ENCODE measurements at places on chromosomes 2 and 18.

GRCh38 chr2:27627963-27628766 lies 647 bp downstream of the CCDC121 start:
- DNase-seq: peak; percentile 4

DNA sequence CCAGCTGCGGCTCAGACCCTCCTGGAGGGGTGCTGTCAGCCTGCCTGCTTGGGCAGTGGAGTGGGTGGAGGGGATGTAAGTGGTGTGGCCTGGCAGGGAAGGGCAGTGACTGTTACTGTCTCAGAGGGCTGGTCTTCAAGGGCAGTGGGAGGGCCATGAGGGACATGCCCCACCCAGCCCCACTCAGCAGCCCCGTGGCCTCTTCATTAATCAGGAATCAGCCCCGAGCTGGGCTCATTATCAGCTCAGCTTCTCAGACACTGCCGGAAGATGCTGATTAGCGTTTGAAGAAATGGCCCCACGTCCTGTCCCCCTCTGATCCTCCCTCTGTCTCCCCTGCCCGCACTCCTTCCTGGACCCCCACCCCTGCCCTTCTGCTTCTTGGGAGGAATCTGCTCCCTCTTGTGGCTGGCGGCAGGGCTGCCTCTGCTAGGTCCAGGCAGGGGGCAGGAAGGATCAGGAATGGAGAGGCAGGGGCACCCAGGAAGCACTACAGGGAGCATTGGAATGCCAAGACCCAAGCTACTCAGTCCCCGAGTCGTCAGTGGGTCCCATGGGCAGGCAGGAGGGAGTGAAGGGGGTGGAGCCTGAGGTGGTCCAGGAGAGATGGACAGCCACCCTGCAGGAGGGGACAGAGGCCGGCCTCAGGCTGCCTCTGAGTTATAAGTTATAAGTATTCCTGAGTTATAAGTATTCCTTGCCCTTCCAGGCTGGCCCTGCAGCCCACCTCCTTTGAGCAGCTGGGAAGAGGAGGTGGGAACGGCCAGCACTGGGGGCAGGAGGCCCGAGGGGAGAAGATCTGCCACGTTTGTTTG lies 7.0 kb downstream of the ASIC4 start:
- DNase-seq: no peak

DNA sequence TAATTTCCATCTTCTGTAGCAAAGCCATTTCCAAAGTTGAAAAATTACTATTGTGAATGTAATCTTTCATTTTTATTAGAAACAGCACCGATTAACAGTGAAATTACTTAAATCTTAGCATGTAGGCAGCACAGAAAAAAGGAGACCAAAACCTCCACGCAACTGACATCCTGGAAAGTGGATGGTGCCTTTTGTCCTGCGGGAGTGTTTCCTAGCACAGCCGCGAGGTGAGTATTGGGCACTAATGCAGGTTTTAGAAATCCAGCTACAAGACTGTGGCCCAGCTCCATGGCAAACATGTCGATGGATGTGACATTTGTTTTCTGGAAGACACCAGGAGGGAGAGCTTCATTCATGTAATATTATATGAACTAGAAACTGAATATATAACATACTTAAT lies 86.9 kb downstream of the MBP start:
- no peak for DNase-seq

DNA sequence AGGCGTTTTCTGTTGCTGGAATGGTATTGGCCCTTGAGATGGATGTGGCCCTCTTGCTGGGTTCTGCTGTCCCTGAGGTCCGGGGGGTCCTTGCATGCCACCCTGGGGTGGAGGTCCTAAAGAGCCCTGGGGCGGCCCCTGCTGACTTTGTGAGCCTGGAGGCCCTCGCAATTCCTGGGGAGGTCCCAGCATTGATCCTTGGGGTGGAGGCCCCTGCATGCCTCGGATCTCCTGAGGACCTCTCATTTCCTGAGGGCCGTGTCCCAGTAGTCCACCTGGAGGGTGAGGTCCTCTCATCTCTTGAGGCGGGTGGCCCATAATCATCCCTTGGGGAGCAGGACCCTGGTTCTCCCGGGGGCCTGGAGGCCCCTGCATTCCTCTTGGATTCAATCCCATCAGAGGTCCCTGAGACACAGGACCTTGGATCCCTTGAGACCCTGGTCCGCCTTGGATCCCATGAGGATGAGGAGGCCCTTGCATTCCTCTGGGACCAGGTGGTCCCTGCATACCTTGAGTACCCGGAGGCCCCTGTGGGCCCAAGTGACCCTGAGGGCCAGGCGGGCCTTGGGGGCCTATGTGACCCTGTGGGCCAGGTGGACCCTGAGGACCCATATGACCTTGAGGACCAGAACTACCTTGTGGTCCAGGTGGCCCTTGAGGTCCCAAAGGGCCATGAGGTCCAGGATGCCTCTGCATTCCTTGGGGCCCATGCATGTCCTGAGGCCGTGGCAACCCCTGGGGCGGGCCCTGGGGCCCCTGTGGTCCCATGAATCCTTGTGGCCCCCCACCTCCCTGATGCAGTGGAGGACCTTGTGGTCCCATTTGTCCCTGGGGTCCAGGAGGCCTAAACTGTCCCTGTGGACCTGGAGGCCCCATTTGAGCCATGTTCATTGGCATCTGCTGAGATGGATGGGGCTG lies 18.3 kb downstream of the SFT2D3 start:
- DNase-seq: no peak

GRCh38 chr2:217685255-217685605 lies 317.6 kb downstream of the TNS1 start:
- no peak for DNase-seq

DNA sequence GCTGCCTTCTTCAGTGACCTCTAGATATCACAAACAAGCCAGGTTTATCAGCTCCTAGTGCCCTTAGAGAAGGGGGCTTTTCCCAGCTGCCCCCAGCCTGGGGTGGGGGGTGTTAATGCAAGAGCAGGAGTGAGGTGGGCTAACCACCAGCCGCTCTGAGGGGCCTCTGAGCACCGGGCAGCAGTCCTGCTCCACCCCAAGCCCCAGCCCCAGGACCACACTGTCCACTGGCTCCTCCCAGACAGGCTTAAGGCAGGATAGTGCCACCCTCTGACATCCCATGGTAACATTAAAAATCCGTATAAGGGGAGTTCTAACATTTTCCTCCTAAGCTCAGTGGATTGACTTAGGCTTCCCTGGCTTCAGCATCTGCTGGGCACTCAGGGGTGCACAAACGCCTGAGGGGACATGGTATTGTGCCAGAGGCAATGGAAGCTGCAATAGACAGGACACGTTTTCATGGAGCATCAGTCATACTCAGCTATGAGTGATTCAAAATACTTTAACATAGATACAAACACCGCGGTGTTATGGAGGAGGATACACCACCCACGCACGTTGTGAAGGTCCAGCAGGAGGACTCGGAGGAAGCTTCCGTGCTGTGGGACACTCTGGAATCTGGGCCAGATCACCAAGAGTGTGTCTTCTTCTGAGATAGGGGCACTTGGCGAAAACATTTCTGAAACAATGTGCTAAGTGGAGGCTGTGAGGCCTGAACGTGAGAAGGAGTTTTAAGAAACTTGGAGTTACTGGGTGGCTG lies 112.7 kb upstream of the EPC2 start:
- DNase-seq: no peak

DNA sequence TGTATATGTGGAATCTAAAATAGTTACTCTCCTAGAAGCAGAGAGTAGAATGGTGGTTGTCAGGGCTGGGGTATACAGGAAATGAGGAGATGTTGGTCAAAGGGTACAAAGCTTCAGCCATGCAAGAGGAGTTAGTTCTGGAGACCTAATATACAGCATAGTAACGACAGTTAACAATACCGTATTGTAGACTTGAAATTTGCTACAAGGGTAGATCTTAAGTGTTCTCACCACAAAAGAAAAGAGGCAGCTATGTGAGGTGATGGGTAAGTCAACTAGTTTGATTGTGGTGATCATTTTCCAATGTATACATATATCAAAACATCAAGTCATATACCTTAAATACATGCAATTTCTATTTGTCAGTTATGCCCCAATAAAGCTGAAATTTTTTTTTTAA lies 98.2 kb upstream of the CYP1B1 start:
- no peak for DNase-seq

GRCh38 chr2:2271469-2271941 lies 59.6 kb downstream of the MYT1L start:
- no peak for DNase-seq

GRCh38 chr2:25190536-25190935 lies 22.2 kb upstream of the POMC start:
- no peak for DNase-seq

DNA sequence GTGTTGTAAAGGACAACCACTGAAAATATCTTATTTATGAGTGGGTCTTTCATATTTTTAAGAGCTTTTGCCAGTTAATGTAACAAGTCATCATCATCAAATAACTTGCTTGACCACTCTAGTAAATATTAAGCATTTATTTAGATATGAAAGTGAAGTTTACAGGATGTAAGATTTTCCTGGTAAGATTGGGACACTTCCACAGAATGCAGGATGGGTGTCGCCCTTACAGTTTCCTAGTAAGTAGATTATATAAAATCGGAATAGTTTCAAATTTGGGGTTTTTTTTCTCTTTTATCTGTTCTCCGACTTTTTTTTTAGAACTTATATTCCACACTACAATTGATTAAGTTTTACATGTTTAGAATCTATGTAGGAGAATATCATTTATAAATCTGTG lies 14.8 kb upstream of the SLC40A1 start:
- no peak for DNase-seq

DNA sequence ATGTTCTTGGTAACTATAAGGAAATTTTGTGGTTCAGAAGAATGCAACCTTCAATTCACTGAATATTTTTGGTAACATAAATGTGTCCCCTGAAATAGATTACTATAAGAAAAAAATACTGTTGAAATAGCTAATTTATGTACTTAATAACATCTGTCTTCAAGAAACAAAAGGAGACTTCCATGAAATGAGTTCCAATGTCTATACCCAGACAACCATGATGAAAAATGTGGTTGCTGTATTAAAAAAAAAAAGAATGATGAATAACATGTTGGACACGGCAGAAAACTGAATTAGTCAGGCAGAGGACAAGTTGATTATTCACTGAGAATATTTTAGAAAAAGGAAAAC lies 98.5 kb downstream of the TACR1 start:
- no peak for DNase-seq

DNA sequence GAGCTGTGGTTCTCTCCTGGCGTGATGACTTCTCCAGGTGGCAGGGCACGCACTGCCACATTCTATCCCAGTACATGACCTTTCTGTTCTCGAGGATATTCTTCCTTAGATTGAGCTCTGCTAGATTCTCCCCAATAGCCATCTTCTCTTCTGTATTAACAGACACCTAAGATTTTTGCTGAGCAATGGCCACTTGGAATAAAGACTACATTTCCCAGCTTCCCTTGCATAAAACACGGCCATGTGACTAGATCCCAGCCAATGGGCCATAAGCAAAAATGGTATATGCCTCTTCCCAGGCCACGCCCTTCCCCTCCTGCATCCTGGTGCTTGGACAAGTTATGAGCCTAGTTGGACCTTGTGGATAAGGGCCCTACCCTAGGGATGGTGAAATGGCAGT lies 82.1 kb downstream of the EIF2AK3 start:
- DNase-seq: no peak

- DNase-seq: no peak
Observed at GRCh38 chr18:44701227-44701626, 20.5 kb downstream of the SETBP1 start.

All from CD4-positive, alpha-beta T cell treated with Interleukin-6 for 4 hours (primary cell).